ENCODE measurements at places on chromosomes 2 and 18. TPM values are rescaled to one million over a fixed set of nuclear protein-coding genes. Genes with fewer than 3 reads are reported as not detected.

DNA sequence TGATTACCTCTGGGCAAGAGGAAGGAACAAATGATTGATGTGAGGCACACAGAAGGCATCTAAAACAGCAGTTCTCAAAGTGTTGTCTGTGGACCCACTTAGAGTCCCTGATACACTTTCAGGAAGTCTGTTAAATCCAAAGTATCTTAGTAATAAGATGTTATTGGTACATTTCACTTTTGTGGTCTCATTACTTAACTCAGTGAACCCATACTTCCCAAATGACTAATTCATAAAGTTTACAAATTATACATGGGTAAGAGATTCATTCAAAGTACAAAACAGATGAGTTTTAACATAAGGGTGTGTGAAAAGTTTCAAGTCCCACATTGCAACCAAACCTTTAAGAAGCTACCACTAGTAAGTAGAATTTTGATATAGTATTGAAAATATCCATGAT is 440.5 kb downstream of the NUP35 start:
- H3K36me3 ChIP-seq, result no peaks in the 10 kb centered on the region
- H3K27me3 ChIP-seq, result no peaks in the 10 kb centered on the region
- H3K4me1 ChIP-seq, result no peaks in the 10 kb centered on the region
- no peak for DNase-seq
- H3K4me3 ChIP-seq, result no peak overlapping the region

- no peak within 1 kb of the TSS for H3K4me3 ChIP-seq
- H3K36me3 ChIP-seq, result no peaks in the 10 kb centered on the region
- no peak for DNase-seq
- no peaks in the 10 kb centered on the region for H3K27me3 ChIP-seq
These were observed at the start of gene SCYGR6 for GRCh38 chr2:227724394-227725039. Gene SCYGR6 (minus strand): TSS chr2:227724757. CDS start chr2:227724757, 0 bp downstream.

The CD8B2 gene
- polyA plus RNA-seq, result not detected

The MOGAT1 gene
- 0.34 TPM for polyA plus RNA-seq

The MERTK gene
- polyA plus RNA-seq, result 4.9 TPM

The PAX3 gene
- 8.0 TPM for polyA plus RNA-seq

The PLCD4 gene
- 3.3 TPM for polyA plus RNA-seq

Measured in cardiac muscle cell (in vitro differentiated cells and primary cell).